Ascending aorta (tissue), 2 donors: ENCODE measurements at places on chromosomes 1 and 21.
A peak's percentile ranks its signal among the peaks of the same experiment; 100 is the strongest.

DNA sequence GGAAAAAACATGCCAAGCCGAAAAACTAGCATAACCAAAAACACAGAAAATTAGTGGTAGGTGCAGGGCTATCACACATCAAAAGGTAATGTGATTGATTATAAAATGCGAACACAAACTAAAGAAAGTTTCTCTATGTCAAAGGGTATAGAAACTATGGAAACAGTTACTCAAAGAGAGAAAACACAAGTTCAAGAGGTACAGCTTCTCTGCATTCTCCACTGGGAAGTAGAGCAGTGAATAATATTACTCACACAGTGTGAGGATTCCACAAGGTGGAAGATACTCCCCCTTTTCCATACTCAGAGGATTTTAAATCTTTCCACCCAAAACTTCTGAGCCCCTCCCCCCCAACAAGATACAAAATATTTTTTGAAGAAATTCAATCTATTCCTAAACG lies 18.6 kb downstream of the AKT3 start:
- H3K27ac ChIP-seq: no peak overlapping the region
- H3K4me1 ChIP-seq: no peaks in the 10 kb centered on the region
- H3K36me3 ChIP-seq: peaks cover 3% of the 10 kb centered on the region
- H3K27me3 ChIP-seq: no peaks in the 10 kb centered on the region

DNA sequence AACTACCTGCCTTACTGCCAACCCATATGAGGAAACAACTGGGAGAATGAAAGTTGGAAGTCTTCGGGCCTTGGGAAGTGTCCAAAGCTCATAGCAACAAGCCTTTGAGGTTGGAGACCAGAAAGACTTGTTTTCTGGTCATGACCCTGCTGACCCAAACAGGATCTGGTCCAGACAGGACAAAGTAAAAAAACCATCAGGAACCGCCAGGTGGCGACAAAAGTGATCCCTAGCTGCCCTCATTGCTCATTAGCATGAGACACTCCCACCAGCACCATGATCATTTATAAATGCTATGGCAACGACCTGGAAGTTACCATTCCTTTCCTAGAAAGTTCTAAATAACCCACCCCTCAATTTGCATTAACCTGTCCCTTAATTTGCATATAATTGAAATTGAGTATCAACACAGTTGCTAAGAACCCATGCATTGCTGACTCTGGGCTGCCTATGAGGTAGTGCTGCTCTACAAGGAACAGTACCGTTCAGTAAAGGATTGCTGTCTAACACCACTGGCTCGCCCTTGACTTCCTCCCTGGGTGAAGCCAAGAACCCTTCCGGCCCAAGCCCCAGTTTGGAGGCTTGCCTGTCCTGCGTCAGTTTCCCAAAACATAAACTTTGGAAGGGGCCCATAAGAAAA lies 89.0 kb downstream of the URB2 start:
- H3K27ac ChIP-seq: no peak overlapping the region
- no peak for DNase-seq
- no peaks in the 10 kb centered on the region for H3K4me1 ChIP-seq
- no peaks in the 10 kb centered on the region for H3K36me3 ChIP-seq
- H3K27me3 ChIP-seq: no peaks in the 10 kb centered on the region

DNA sequence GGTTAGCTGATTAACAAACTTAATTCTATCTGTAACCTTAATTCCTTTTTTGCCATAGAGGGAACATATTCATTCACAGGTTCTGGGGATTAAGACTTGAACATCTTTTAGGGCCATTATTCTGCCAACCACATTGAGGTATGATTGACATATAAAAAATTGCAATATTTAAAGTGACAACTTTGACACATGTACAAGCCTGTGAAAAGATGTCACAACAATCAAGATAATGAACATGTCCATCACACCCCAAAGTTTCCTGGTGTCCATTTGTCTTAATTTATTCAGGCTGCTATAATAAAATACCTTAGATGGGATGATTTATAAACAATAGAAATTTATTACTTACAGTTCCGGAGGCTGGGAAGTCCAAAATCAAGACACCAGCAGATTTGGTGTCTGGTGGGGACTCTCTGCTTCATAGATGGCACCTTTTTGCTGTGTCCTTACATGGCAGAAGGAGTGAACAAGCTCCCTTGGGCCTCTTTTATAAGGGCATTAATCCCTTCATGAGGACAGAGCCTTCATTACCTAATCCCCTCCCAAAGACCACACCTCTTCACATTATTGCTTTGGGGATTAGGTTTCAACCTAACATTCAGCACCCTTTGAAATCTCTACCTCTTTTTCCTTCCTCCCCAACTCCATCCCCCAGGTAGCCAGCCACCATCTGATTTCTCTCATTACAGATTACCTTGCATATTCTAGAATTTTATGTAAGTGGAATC lies 33.0 kb upstream of the TP53BP2 start:
- no peak overlapping the region for H3K27ac ChIP-seq
- no peak overlapping the region for H3K4me3 ChIP-seq
- no peak for DNase-seq
- H3K27me3 ChIP-seq: no peaks in the 10 kb centered on the region
- no peaks in the 10 kb centered on the region for H3K4me1 ChIP-seq
- no peaks in the 10 kb centered on the region for H3K36me3 ChIP-seq

GRCh38 chr1:160942926-160943325 lies 11.7 kb downstream of the ITLN2 start:
- no peaks in the 10 kb centered on the region for H3K27me3 ChIP-seq
- no peak overlapping the region for H3K4me3 ChIP-seq
- DNase-seq: no peak
- no peak overlapping the region for H3K27ac ChIP-seq

GRCh38 chr1:109880971-109881894 lies 29.4 kb upstream of the CSF1 start:
- H3K27ac ChIP-seq: peak overlapping the region; percentile 37
- no peak for DNase-seq
- no peaks in the 10 kb centered on the region for H3K27me3 ChIP-seq

GRCh38 chr1:203251466-203251865 lies 22.0 kb upstream of the CHIT1 start:
- no peaks in the 10 kb centered on the region for H3K4me1 ChIP-seq
- no peak overlapping the region for H3K4me3 ChIP-seq
- H3K27me3 ChIP-seq: no peaks in the 10 kb centered on the region

DNA sequence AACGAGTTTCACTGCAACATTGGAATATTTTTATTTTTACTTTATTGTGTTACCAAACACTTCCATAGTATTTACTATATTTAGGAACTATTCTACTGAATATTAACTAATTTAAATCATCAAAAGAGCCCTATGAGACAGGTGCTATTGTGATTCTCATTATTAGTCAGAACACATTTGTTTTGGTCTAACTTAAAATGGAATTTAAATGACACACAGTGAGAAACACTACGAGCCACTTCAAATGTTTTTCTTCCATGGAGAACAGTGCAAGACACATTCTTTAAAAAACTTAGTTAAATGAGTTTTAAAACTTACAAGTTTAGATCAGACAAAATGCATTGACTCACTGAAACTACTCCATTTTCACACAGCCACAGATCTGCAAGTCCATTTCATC lies 6.6 kb upstream of the TRAF3IP3 start:
- H3K4me1 ChIP-seq: no peaks in the 10 kb centered on the region
- H3K27ac ChIP-seq: no peak overlapping the region
- no peak for DNase-seq

DNA sequence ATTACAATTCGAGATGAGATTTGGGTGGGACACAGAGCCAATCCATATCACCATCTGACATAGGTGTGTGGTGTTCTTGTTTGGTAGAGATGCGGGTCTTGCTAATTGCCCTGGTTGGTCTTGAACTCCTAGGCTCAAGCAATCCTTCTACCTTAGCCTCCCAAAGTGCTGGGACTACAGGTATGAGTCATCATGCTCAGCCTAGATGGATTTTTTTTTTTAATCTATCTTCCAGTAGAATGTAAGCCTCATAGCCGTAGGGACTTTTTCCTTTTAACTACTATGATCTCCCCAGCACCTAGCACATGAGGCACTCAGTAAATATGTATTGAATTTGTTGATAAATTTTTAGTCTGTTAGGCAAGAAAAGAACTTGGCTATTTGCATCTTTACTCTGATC lies 94.6 kb upstream of the TENT5C start:
- H3K27ac ChIP-seq: no peak overlapping the region
- no peaks in the 10 kb centered on the region for H3K27me3 ChIP-seq
- no peak for DNase-seq
- peaks cover 11% of the 10 kb centered on the region for H3K36me3 ChIP-seq
- H3K4me1 ChIP-seq: no peaks in the 10 kb centered on the region

- H3K4me3 ChIP-seq: no peak overlapping the region
- H3K4me1 ChIP-seq: peaks cover 3% of the 10 kb centered on the region
Measured at GRCh38 chr1:174964261-174964971, 35.3 kb upstream of the CACYBP start.

DNA sequence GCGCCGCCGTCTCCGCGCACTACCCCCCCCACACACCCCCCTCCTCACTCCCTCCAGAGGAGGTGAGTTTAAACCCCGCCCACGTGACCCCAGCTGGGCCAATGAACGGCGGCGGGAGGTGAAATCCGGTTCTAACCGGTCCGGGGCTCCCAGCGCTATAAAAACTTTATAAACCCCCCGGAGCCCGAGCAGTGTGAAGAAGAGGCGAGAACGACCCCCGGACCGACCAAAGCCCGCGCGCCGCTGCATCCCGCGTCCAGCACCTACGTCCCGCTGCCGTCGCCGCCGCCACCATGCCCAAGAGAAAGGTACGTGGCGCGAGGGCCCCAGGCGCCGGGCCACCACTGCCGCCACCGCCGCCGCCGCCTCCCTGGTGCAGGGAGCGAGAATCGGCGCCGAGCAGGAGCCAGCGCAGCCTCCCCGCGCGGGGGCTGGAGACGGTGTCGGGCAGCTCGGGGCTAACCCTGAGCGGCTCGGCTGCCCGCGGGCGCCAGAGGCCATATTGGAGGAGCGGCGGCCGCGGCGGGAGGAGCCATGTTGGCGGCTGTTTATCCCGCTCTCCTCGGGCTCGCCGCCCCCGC lies at the start of gene HMGN2:
HMGN2 (plus strand) TSS at position 121 of the 581 bp plus-strand sequence; CDS start at position 294, 173 bp downstream.
- peak within 1 kb of the TSS; percentile 90 for H3K4me3 ChIP-seq
- H3K36me3 ChIP-seq: peaks cover 7% of the 10 kb centered on the region
- peak; percentile 91 for DNase-seq
- H3K4me1 ChIP-seq: peaks cover 22% of the 10 kb centered on the region
- H3K27ac ChIP-seq: peak within 1 kb of the TSS; percentile 94
- no peaks in the 10 kb centered on the region for H3K27me3 ChIP-seq

DNA sequence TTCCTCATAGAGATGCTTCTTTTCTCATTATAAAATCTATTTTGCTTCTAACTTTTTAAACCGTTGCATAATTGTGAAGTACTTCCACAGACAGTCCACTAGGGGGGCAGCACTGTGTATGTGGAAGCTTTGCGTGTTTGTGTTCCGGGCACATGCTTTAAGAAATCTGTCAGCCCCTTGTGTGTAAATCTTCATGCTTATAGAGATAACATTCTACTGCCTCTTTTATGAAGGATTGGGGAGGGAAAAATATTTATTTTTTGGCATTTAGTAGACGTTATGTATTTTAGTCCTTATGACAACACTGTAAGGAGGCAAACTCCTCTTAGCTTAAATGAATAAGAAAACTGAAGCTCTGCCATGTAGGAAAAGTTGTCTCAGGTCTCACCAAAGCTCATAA lies 157.3 kb upstream of the PTGFR start:
- no peaks in the 10 kb centered on the region for H3K27me3 ChIP-seq
- H3K4me3 ChIP-seq: no peak overlapping the region
- no peak for DNase-seq
- no peaks in the 10 kb centered on the region for H3K36me3 ChIP-seq
- no peaks in the 10 kb centered on the region for H3K4me1 ChIP-seq
- H3K27ac ChIP-seq: no peak overlapping the region

DNA sequence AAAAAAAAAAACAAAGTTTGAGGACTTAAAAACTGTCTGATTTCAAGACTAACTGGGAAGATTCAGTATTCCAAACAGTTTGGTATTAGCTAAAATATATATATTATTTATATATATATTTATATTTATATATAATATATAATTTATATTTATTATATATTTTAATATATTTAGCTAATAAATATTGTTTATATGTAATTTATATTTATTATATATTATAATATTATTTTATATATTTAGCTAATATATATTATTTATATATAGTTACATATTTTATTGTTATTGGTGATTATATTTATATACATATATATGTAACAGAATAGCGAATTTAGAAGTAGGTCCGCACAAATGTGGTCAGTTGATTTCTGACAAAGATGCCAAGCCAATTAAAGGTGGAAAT lies 480.2 kb upstream of the C1orf87 start:
- H3K4me1 ChIP-seq: no peaks in the 10 kb centered on the region
- no peaks in the 10 kb centered on the region for H3K27me3 ChIP-seq
- H3K4me3 ChIP-seq: no peak overlapping the region
- no peak for DNase-seq

- no peak overlapping the region for H3K4me3 ChIP-seq
- DNase-seq: no peak
- H3K4me1 ChIP-seq: peaks cover 10% of the 10 kb centered on the region
- H3K27me3 ChIP-seq: no peaks in the 10 kb centered on the region
Measured at GRCh38 chr1:228272831-228273571, 65.2 kb downstream of the OBSCN start.

DNA sequence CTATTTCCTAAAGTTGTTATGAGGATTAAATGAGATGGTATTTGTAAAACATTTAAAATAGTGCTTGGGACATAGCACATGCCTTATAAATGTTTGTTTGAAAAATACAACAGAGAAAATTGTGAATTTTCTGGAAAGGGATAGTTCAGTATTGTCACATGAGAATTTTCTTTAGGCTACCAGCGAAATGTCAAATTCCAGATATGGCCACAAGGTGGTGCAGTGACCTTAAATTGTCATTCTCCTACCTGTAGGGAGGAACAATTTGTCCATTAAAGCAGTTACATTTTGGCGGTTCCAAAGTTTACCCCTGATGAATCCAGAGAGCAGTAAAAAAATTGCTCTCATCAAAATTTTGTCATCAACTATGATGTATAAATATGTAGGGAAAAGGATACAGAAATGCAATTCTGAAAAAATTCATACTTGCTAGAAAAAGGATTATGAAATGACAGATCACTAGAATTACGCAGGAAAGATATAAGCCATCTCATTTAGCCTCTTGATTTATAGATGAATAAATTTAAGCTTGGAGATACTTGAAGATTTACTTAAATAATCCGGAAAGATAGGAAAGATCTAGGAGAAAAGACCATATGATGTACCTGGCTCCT lies 50.2 kb upstream of the TSHB start:
- H3K4me3 ChIP-seq: no peak overlapping the region
- H3K36me3 ChIP-seq: no peaks in the 10 kb centered on the region
- no peaks in the 10 kb centered on the region for H3K27me3 ChIP-seq
- DNase-seq: peak; percentile 79
- no peaks in the 10 kb centered on the region for H3K4me1 ChIP-seq
- no peak overlapping the region for H3K27ac ChIP-seq

- H3K4me1 ChIP-seq: peaks cover 1% of the 10 kb centered on the region
- DNase-seq: peak; percentile 22
- H3K4me3 ChIP-seq: no peak overlapping the region
Measured at GRCh38 chr1:205563927-205564441, 59.5 kb downstream of the CDK18 start.

- H3K27ac ChIP-seq: no peak overlapping the region
- DNase-seq: no peak
- H3K36me3 ChIP-seq: no peaks in the 10 kb centered on the region
- no peak overlapping the region for H3K4me3 ChIP-seq
- H3K4me1 ChIP-seq: no peaks in the 10 kb centered on the region
Measured at GRCh38 chr1:172220376-172220775, 200.1 kb upstream of the C1orf105 start.

- no peaks in the 10 kb centered on the region for H3K4me1 ChIP-seq
- H3K4me3 ChIP-seq: no peak overlapping the region
- H3K36me3 ChIP-seq: no peaks in the 10 kb centered on the region
- H3K27me3 ChIP-seq: no peaks in the 10 kb centered on the region
- no peak for DNase-seq
Measured at GRCh38 chr1:71193153-71193552, 112.3 kb upstream of the ZRANB2 start.
